ENCODE measurements at places on chromosomes 3 and 15.

GRCh38 chr3:194003114-194004057 is 132.6 kb upstream of the HES1 start:
- peak; percentile 82 for DNase-seq

DNA sequence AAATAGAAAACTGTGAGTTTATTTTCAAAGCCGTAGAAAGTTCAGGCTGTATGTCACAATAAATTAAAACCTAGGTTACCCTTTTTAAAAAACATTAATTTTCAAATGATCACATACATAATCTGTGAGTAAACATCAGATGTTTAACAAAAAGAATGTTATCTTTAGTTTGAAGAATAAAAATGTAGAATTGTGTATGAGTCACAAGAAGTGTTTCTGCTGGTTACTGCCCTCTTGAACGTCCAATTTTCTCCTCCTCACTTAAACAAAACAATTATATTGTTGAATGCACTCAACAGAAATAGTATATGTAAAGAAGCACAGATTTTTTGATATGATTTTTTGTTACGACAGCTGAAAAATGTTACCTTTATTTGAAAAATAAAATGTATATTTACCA is 855.1 kb downstream of the ROBO1 start:
- DNase-seq, result no peak

DNA sequence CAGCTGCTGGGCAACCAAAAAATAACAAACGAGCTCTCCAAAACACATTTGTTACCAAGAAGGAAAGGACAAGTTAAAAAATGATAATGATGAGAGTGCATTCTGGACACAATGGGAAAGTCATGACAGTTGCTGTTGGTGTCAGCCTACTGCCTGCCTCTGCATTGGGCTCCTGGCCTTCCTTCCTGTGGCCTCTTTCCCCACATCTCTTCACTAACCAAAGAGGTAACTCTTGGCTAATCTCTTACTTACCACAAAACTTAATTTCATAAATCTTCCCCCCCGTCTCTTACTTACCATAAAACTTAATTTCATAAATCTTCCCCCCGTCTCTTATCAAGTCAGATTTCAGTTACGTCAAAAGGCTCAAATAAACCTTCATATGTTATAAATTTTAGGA is 58.6 kb downstream of the AGTR1 start:
- DNase-seq, result no peak

- DNase-seq, result no peak
Observed at GRCh38 chr3:140540262-140540661, 137.6 kb upstream of the TRIM42 start.

GRCh38 chr3:177306252-177306651 is 109.0 kb upstream of the TBL1XR1 start:
- no peak for DNase-seq

DNA sequence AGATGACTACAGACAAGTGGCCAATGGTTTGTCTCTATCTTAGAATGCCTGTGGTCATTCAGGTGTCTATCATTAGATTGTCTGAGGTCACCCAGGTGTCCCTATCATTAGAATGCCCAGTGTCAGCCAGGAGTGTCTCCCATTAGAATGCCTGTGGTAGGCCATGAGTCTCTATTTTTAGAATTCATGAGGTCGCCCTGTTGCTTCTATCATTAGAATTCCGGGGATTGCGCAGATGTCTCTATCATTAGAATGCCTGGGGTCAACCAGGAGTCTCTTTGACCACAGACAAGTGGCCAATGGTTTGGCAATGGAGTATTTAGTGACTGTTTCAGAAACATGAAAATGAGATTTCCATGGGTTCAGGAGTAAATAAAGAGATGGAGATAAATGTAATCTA is 7.6 kb downstream of the RTP2 start:
- DNase-seq, result no peak

- no peak for DNase-seq
Observed at GRCh38 chr3:143830063-143830462, 18.2 kb downstream of the SLC9A9 start.

GRCh38 chr3:67083277-67083676 is 85.2 kb downstream of the KBTBD8 start:
- DNase-seq, result no peak

DNA sequence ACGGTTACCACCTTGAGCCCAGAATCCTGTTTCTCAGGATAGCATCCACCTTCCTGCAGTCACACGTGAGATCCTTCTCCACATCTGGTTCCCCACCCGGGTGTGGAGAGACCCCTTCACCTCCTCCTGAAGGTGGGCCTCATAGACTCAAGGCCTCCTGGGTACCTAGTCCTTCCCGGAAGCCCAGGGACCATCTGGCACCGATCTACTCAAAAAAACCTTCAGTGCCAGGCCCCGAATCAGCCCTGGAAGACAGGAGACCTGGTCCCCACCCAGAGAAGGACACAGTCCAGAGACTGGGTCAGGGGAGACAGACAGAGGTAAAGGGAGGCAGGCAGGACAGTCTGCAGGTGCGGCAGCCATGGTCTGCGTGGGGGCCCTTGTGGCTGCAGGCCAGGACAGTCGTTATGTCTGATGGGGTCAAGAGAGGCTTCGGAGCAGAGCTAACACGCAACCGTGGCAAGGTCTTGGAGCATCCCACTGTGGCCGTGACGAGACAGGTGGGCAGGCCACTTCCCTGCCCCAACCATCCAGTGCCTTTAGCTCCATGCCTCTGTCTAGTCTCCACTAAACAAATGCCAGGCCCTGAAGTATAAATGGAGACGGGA is 112.2 kb upstream of the ABHD17C start:
- no peak for DNase-seq

GRCh38 chr3:187290503-187290902 is 1.0 kb downstream of the MASP1 start:
- DNase-seq, result no peak

- no peak for DNase-seq
Observed at GRCh38 chr3:117763561-117763960, 1054.0 kb downstream of the TUSC7 start.

DNA sequence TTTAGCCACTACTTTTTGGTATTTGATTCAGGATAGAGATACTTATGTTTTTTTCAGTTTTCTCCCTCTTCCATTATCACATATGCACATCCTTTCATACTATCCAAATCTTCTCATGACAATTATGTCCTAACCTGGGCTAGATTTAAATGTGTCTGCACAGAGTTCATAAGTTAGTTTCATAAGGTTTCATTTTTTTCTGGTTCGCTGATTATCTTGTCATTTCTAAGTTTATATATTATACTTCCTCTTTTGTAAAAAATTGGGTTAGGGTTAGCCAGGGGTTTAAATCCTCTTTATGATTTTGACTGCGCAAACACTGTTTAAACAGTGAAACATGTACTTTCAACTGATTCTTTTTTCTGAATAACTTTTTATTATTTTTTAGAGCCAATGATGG is 148.6 kb downstream of the SST start:
- no peak for DNase-seq

DNA sequence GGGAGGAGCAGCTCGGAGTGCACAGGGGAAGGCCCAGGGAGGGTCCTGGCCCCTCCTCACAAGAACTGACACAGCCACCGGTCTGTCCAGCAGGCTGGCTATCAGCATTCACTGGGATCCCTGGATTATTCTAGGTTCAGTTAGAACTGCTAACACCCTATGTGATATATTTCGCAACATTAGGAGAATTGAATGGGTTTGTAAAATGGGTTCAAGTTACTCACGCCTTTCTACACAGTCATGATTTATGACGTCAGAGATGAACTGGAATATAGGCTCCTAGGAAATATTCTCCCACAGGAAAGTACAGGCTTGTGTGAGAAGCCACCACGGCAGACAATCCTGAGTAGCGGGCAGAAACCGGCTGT is 969 bp upstream of the BSN start:
- DNase-seq, result no peak

- DNase-seq, result no peak
Observed at GRCh38 chr3:181457190-181457589, 254.5 kb upstream of the SOX2 start.

GRCh38 chr15:100244796-100245486 is 96.8 kb downstream of the ADAMTS17 start:
- DNase-seq, result no peak

DNA sequence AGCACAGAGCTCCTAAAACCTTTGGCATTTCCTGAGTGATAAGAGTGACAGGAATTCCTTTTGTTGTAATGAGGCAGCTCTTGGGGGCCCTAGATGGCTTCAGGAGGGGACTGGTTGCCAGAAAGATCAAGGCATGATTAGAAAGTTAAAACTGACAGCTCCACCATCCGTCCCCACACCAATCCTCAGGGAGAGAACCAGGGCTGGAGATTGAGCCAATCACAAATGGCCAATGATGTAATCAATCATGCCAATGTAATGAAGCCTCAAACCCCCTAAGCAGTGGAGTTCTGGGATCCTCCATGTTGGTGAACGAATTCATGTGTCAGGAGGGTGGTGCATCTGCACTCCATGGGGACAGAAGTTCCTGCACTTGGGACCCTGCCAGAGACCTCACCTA is 265.1 kb downstream of the OCA2 start:
- DNase-seq, result no peak

DNA sequence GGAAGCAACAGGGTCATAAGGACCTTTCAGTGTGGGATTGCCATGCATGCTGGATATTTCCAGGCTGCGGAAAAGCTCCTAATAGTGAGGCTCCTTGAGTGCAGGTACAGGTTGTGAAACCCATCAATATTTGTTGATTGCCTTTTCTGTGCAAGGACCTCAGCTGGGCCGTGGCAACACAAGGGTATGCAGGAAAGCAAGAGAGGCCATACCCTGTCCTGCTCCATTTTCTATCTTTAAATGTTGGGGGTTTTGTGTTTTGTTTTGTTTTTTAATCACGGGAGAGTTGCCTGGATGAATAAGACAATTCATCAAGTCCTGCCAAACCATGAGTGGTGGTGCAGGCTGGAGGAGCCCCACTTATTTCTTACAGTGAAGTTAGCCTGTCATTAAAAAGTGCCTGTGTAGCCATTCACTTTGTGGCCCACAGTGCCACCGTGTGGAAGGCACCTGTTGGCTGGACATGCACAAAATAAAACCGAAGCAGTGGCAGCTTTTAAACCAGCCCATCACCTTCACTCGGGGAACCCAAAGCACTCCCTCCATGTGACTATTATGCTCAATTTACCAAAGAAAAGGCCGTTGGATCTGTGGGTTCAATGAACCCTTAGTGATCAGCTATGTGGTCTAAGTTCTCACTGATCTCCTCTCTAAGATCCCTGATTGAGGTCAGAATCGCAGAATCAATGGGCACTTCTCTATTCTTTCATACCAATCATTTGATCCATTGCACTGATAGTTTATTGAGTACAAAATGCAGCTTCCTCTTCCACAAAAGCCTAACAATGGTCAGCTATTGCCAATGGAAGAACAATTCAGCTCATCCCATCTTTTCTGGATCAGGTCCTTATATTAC is 42.2 kb downstream of the CLDN18 start:
- no peak for DNase-seq

GRCh38 chr3:119783883-119784282 is 2.0 kb downstream of the NR1I2 start:
- no peak for DNase-seq

- DNase-seq, result no peak
Observed at GRCh38 chr15:74535388-74536084, 5.5 kb upstream of the ARID3B start.

DNA sequence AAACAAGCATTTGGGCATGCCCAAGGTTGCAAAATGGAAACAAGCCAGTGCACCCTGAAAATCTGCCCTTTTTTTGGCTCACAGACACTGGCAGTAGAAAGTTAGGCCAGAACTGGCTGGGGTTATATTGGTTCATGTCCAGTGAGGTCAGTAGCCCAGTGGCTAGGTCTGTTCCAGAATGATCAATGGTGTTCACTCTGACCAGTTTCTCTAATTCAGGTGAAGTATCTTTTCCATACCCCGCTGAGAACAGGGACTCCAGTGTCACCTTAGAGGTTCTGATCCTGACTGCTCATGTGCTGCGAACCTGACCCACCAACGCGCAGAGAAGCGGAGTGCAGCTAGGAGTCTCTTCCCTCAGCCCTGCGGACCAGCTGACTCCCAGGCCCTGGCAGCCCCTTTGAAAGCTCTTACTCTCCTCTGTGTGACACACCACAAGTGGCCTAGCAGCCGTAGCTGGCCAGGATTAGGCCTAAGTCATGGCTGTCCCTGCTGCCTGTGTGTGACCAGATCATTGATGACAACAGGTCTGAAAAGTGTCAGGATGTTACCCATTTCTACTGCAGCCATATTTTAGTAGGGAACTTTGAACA is 123.5 kb downstream of the GHSR start:
- no peak for DNase-seq

- no peak for DNase-seq
Observed at GRCh38 chr15:93261845-93262244, 172.8 kb upstream of the RGMA start.

- DNase-seq, result no peak
Observed at GRCh38 chr3:151225040-151225975, 22.3 kb upstream of the GPR171 start.

- no peak for DNase-seq
Observed at GRCh38 chr3:184196536-184196935, 10.5 kb downstream of the ABCF3 start.

DNA sequence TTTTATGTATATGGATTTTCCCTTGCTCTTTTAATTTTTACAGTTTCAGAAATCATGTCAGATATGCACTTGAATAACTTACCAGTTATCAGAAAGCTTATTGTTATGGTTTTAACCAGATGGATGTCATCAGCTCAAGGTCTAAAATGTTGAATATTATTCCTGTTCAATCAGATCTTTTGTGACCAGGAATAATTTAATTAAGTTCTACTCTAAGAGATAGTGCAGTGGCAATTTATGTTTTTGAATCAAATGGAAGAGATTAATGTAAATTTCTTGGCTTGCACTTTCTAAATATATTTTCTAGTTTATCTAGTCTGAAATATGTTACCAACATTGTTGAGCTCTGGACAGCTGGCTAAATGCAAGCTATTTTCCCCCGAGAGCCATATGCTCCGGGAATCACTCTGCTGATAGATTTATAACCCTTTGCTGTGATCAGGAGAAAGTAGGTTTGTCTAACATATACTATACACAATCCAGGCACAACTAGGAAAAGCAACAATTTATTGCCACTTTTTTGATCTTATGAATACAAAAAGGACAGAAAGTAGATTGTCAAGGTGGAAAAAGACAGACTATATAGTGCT is 76.8 kb upstream of the CD96 start:
- no peak for DNase-seq

DNA sequence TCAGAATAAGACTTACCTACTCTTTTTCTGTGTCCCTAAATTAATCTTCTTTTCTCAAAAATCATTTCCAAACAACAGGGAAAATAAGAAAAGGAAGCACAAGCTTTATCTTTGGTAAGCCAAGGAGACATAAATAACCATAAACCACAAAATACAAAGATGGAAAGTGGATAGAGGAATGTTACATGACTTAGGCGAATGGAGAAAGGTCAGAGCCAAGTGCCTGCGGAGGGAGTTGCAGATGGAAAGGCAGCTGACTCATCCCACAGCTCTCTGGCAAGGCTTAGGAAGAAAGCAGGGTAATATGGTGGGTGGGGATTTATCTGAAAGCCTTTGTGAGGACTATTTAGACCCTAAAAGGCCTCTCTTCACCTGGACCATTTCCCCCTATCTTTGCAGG is 72.8 kb downstream of the GALK2 start:
- no peak for DNase-seq

GRCh38 chr3:137770835-137771399 is 6.8 kb downstream of the SOX14 start:
- DNase-seq, result no peak
